ENCODE measurements at places on chromosomes 16 and 17.

DNA sequence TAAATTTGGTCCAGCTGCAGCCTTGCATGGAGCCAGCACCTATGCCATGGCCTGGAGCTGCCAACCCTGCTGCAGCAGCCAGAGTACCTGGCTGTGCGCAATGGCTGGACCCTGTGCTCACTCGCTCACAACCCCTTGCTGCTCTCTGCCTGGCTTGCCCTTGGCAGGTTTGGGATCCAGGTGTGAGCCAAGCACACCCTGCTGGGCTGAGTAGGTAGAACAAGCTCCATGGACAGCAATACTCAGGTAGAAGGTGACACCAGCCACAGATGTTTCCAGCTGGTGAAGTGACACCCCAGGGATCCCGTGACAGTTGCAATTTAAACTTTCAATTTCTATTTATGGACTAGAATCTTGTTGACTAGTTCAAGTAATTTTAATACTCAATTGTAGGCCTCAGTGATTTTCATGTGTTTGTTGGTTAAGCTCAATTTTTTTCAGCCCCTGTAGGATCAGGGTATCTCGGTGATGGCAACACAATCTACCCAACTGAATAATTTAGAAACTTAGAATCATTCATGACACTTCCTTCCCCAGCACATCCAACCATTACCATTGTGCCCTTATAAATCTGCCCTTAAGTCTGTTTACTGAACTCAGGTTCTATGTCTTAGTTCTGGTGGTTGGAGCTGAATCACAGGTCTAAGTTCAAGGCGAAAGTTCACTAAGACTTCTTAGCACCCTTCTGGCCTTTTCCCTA lies 480.0 kb downstream of the PMP22 start:
- DNase-seq = no peak

DNA sequence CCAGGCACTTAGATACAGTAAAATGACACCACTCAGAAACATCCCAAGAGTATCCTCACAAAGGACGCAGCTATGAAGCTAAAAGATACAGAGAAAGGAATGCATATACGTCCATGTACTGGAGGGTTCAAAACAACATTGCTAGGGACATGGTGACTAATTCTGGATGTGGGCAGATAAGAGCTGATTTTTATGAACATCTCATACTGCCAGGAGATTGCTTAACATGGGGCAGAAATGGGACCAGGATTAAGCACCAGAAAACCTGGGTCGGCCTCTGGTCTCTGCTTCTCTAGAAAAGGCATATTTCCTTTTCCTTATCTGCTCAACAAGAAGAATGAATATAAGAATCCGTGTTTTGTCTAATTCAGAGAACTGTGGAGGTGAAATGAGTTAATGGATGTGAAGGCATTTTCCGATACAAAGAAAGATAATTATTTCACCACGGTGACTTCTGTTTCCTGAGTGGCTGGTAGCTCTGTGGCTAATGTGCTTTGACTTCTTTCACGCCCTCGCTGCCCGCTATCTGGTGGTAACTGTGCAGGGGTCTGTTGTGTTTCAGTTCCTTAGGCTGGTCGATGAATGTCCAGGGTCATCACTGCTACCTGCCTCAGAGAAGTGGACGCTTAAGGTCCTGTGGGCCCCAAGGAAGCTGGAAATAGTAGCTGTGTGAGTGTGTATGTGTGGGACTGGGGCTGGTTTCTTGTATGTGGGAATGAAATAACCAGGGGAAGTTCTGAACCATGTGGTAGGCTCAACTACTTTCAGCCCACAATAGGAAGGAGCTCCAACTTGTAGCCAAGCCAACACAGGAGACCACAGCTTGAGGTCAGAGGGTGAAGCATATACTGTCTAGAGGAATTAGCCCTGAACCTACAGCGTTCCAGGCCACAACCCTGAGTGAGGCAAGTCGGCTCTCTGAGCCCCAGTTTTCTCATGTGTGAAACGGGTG lies 15.8 kb upstream of the CCL5 start:
- DNase-seq = no peak

DNA sequence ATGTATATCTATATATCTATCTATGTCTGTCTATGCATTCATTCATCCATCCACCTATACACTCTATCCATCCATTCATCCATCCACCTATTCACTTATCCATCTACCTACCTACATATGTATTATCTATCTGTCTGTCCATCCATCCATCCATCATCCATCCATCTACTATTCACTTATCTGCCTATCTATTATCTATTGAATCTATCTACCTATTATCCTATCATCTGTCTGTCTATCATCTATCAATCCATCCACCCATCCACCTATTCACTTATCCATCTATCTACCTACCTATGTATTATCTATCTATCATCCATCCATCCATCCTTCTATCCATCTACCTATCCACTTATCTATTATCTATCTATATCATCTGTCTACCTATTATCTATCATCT lies 302.3 kb downstream of the SHISA9 start:
- no peak for DNase-seq

GRCh38 chr17:81928544-81929252 lies 1.2 kb upstream of the MAFG start:
- no peak for DNase-seq

- peak; percentile 20 for DNase-seq
These were observed 28.1 kb upstream of the NOL11 start for GRCh38 chr17:67689534-67690177.

- no peak for DNase-seq
These were observed 7.6 kb downstream of the UBALD2 start for GRCh38 chr17:76272541-76273444.

DNA sequence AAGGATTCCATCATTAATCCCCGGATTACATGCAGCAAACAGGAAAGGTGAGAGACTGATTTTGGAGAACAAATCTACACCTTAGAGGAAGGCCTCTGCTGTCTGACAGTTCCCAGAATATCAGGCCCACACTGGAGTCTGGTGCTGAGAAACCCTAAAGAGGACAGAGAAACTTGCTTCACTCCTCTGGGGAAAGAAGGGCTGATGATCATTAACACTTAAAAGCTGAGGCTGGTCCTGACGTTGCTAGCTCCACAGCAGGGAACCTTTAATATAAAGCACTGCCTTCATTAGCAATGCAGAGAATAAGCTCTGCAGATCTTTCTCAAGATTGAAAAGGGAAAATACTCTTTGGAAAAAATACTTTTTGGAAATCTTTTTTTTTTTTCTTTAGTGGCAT lies 1472.4 kb upstream of the GOT2 start:
- no peak for DNase-seq

DNA sequence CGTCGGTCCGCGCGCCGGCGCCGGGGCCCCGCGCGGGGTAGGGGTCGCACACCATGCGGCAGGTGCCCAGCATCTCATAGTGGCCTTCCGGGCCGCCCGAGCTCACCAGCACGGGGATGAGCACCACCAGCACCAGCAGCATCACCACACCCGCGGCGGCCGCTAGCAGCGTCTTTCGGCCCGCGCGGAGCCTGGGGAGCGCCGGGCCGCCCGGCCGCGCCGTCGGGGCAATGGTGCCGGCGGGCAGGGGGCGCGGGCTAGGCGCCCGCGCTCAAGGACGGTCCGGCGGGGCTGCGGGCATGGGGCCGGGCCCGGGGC lies 237 bp downstream of the C1QL1 start:
- DNase-seq = no peak

GRCh38 chr16:31390504-31391041 lies 2.6 kb upstream of the ITGAD start:
- DNase-seq = no peak

- DNase-seq = no peak
These were observed 43.6 kb downstream of the RPA1 start for GRCh38 chr17:1873418-1873817.

DNA sequence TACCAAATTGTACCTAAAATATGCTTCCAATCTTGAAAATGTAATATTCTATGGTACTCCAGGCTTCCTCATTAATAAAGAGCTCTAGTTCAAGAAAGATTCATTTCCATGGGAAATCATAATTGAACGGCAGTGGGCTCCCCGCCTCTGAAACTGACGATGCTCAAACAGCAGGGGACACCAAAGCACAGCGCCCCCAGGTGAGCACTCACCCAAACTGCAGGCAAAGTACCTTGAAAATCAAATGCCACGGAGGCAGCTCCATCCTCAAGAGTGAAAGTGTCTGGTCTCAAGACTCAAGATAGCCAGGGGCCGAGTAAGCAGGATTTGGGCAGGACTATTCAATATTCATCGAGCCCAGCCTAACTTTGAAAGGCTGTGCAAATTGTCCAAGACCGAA lies 217.4 kb upstream of the TNRC6C start:
- DNase-seq = no peak
